Mesenteric fat pad (tissue), 1 donor: ENCODE measurements at places on chromosomes 7 and 10. TPM values are rescaled to one million over a fixed set of nuclear protein-coding genes. Genes with fewer than 3 reads are reported as not detected.

The LIPN gene
- 0.74 TPM for total RNA-seq

The METTL2B gene
- total RNA-seq, result 26.6 TPM

The PTN gene
- total RNA-seq, result 10.3 TPM

The DNAJC30 gene
- 11.7 TPM for total RNA-seq

The SORCS3 gene
- not detected for total RNA-seq

The FAM131B gene
- 1.8 TPM for total RNA-seq

The TAS2R41 gene
- not detected for total RNA-seq

The HHEX gene
- total RNA-seq, result 6.8 TPM

The ADAM8 gene
- total RNA-seq, result 12.0 TPM

The PLAC9 gene
- 94.2 TPM for total RNA-seq

The ADRA2A gene
- total RNA-seq, result 187 TPM

The PTF1A gene
- total RNA-seq, result not detected

The NEBL gene
- 0.80 TPM for total RNA-seq

The ABCB1 gene
- 3.2 TPM for total RNA-seq

The EPC1 gene
- total RNA-seq, result 26.8 TPM

The CPA4 gene
- 3.2 TPM for total RNA-seq

The CPA2 gene
- 2.2 TPM for total RNA-seq

The LGI1 gene
- total RNA-seq, result not detected

The FKBP6 gene
- total RNA-seq, result not detected

The ECHS1 gene
- 188 TPM for total RNA-seq

The SORCS1 gene
- total RNA-seq, result 0.16 TPM

The FAM25C gene
- total RNA-seq, result not detected

The RPA3 gene
- total RNA-seq, result 16.3 TPM

The PFKFB3 gene
- total RNA-seq, result 441 TPM

The TRIM74 gene
- total RNA-seq, result 0.61 TPM

The NUTM2B gene
- 0.48 TPM for total RNA-seq

The ZNF277 gene
- total RNA-seq, result 10.6 TPM

The CPEB3 gene
- 4.2 TPM for total RNA-seq

The ELAPOR2 gene
- total RNA-seq, result 22.0 TPM

The PTPRE gene
- total RNA-seq, result 49.7 TPM

The GNAT3 gene
- not detected for total RNA-seq

The NPC1L1 gene
- 0.29 TPM for total RNA-seq

The POLR2J2 gene
- total RNA-seq, result 7.1 TPM

The TET1 gene
- total RNA-seq, result 5.7 TPM

The SH2B2 gene
- 8.9 TPM for total RNA-seq

The ZNF777 gene
- total RNA-seq, result 9.2 TPM

The PRPS1L1 gene
- total RNA-seq, result not detected

The LEP gene
- total RNA-seq, result 784 TPM

The TEX47 gene
- total RNA-seq, result not detected

The CCL24 gene
- not detected for total RNA-seq

The CALN1 gene
- not detected for total RNA-seq

The CXCL12 gene
- 347 TPM for total RNA-seq

The SLC13A4 gene
- total RNA-seq, result not detected

The AQP1 gene
- total RNA-seq, result 140 TPM

The SPAG6 gene
- total RNA-seq, result 0.51 TPM

The TRIM73 gene
- total RNA-seq, result 5.4 TPM

The DNMBP gene
- total RNA-seq, result 19.7 TPM

The HOXA6 gene
- total RNA-seq, result 3.1 TPM

The TBC1D12 gene
- total RNA-seq, result 13.2 TPM

The C7orf33 gene
- not detected for total RNA-seq
